Brain microvascular endothelial cell (primary cell): ENCODE measurements at places on chromosomes 5 and 9.

- DNase-seq, result no peak
Measured at GRCh38 chr5:17995997-17996396, 361.7 kb downstream of the TAF11L14 start.

DNA sequence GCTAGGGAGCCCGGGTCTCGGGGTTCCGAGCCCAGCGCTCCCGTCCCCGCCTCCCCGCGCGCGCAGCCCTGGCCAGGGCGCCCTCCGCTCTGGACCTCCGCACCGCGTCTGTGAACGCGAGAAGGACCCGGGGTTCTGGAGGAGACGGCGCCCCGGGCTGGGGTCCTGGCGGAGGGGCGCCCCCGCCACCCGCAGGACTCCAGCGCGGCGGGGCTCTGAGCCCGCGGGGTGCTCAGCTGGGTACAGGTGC, 431 bp downstream of the TMOD1 start:
- DNase-seq, result no peak

GRCh38 chr5:29697785-29698414, 1495.6 kb upstream of the CDH6 start:
- no peak for DNase-seq

DNA sequence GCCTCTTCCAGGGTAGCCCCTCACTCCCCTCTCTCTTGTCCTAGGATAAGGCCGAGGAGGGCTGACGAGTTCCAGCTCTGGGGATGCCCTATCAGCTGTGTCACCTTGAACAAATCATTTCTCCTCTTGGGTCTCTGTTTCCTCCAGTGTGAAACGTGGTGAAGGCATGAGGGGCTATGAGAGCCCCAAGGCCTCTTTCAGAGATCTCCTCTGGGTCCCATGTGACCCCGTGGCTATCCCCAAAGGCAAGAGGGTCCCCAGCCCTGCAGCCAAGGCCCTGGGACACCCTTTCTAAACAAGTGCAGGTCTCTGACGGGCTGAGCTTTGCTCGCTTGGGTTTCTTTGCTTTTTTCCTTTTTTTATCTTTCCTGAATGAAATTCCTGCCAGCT, 25.5 kb upstream of the SPTLC1 start:
- DNase-seq, result no peak

- no peak for DNase-seq
Measured at GRCh38 chr5:20958641-20959040, 970.6 kb upstream of the CDH18 start.

GRCh38 chr5:63249960-63250359, 671.3 kb downstream of the LRRC70 start:
- DNase-seq, result no peak

DNA sequence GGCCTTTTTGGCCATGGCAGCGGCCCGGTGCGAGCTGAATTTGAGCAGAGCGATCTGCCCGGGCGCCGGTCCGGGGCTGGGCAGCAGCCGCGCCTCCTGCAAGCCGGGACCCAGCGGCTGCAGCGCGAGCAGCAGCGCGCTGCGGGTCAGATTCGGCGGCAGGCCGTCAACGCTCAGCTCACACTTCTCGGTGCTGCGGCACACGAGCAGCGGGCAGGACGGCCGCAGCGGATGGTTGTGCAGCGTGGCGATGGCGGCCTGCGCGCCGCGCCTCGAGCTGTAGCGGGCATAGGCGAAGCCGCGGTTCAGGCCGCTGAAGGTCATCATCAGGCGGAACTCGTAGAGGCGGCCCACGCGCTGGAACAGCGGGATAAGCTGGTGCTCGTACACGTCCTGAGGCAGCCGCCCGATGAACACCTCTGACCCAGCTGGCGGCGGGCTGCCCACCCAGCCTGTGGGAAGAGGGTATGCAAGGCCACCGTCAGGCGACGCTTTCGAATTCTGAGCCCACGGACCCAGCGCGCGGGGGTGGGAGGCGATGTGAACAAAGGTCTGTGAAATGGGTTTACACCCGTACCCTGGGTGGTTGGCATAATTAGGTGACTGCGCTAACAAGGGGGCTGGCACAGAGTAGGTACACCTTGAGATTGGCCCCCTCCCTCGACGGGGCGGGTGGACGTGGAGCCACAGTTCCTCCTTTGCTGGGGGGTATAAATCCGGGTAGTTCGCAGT, 755 bp downstream of the DND1 start:
- DNase-seq, result no peak

- no peak for DNase-seq
Measured at GRCh38 chr9:122788831-122789230, at the start of gene OR5C1. Gene OR5C1 (plus strand): TSS chr9:122788933. CDS start chr9:122788933, 0 bp downstream.

DNA sequence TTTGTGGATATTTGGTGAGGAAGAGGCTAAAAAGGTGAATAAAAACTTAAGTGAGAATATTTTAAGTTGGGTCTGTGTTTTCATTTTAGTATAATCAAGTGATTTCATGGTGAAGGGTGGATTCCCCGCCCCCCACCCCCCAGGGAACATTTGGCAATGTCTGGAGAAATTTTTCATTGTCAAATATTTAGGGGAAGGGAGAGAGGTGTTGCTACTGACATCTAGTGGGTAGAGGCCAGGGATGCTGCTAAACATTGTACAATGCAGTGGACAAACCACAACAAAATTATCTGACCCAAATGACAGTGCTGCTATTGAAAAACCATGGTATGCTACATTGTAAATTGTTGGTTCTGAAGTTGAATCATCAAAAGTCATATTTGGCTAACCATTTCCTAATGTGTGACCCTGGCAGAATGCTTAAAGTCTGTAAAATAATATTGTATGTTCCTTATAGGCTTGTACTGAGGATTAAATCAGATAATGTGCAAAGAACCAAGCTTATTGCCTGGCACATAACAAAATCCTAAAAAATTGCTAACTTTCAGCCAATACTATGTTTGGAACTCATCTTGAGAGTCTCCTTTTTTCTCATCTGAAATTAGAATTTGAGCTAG, 5.6 kb downstream of the C5orf24 start:
- DNase-seq, result peak; percentile 61

GRCh38 chr5:87154191-87154590, 113.5 kb upstream of the RASA1 start:
- DNase-seq, result no peak

- DNase-seq, result no peak
Measured at GRCh38 chr5:43268188-43268820, 44.9 kb downstream of the HMGCS1 start.

DNA sequence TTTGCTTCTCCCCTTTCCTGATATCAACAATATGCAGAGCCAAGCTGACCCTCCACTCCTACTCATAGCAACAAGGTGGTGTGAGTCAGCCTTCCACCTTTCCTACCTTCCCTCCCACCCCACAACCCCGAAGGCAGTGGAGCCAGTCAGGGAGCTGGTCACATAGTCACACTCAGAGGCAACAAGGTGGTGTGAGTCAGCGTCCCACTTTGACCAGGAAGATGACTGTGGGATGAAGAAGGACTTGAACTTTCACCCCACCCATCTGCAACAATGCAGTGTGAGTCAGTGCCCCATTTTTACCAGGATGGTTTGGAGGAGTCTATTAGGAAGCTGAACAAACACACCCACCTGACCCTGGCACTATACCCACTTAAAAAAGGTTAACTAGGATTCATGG, 30.1 kb upstream of the ZNF782 start:
- peak; percentile 63 for DNase-seq

DNA sequence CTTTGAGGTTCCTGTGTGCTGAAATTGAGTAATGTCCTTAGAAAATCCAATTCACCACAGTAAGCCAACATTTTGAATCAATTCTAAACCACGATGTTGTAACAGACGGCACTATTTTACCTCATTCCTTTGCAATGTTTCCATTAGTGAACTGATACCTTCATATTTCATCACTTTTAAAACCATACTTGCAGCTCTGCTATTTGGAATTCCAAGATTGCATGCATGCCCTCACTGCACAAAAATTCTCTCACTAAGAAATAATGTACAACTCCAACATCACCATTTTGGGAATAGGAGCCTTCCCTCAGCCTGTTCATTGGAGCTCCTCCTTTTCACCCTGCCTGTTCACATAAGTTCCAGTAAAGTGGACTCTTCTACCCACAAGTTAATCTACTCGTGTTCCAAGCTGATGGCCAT, 74.8 kb upstream of the TGFBR1 start:
- DNase-seq, result peak; percentile 95

GRCh38 chr9:128706671-128707381, 4.5 kb downstream of the PKN3 start:
- DNase-seq, result no peak

- DNase-seq, result no peak
Measured at GRCh38 chr9:113876993-113877368, 872 bp downstream of the ZNF618 start.

DNA sequence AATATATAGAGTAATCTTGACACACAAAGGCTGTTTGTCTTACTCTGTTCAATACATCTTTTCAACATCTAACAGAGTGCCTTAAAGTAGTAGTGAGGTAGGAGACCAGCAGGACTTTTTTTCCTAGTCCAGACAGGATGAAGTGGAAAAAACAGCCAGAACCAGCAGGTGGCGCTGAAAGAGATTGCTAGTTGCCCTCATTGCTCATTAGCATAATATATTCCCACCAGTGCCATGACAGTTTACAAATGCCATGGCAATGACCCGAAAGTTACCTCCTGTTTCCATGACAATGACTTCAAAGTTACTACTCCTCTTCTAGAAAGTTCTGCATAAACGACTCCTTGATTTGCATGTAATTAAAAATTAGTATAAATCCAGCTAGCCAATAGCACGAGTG, 387.4 kb downstream of the ACTL7B start:
- DNase-seq, result peak; percentile 67

DNA sequence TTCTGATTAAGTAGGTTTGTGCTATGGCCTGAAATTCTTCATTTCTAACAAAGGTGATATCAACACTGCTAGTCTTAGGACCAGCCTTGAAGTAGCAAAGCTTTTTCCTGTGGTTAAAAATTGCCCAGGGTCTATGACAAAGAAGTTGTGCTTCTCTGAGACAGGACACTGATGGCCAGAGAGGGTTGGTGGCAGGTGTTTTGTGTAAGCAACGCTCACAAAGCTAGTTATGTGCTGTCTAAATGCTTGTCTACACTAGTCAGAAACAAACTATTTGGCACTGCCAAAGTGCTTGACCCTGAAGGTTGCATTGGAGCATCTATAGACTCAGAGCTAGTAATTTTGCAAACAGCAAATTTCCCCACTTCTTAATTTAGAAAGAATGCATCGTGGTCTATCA, 44.1 kb upstream of the SELENOP start:
- DNase-seq, result no peak

DNA sequence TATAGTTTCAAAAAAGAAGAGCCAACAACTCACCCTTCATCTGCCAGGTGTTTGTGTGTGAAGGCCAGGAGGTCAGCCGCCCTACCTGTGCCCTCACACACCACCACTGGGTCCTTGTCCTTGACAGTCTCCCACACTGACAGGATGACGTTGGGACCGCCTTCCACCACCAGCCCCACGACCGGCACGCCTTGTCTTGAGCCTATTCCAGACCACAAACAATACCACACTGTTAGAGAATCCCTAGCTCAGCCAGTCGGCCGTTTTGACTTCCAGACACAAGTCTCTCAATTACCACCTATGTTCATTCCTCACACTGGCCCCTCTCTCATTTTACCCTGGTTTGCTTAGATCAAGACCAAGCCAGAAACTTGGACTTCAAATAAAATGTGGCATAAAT, 66.1 kb downstream of the TRPM6 start:
- DNase-seq, result no peak

GRCh38 chr9:27672718-27673117, 99.4 kb upstream of the C9orf72 start:
- no peak for DNase-seq

DNA sequence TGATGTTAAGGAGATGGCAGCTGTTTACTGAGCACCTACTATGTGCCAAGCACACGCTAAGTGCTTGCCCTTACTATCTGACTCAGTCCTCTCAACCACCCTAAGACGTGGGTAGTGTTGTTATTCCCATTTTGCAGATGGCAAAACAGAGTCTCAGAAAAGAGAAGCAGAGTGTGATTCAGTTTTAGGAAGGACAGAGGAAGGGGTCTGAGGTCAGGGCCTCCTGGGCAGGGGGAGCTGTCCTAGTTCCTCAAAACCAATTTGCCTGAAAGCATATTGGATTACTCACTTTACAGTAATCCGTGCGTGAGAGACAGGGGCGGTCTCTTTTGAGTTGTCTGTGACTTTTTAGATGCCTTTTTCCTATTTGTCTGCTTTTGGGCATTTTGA, 23.2 kb downstream of the DNM1 start:
- no peak for DNase-seq

DNA sequence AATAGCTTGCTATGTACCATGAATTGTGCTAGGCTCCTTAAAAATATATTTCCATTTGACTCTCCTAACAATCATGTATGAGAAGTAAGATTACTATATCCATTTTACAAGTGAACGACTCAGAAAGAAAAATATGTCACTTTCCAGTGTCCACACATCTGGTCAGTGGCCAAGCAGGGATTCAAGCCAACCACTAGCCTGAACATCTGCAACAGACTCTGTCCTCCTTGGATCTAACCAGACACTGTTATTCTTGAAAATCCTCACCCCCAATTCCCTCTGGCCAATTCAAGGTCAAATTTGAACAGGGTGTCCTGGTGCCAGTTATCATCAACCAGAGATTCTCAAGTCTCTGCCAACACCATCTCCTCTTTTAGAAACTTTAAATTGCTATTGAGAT, 344.1 kb upstream of the WWC1 start:
- DNase-seq, result no peak

DNA sequence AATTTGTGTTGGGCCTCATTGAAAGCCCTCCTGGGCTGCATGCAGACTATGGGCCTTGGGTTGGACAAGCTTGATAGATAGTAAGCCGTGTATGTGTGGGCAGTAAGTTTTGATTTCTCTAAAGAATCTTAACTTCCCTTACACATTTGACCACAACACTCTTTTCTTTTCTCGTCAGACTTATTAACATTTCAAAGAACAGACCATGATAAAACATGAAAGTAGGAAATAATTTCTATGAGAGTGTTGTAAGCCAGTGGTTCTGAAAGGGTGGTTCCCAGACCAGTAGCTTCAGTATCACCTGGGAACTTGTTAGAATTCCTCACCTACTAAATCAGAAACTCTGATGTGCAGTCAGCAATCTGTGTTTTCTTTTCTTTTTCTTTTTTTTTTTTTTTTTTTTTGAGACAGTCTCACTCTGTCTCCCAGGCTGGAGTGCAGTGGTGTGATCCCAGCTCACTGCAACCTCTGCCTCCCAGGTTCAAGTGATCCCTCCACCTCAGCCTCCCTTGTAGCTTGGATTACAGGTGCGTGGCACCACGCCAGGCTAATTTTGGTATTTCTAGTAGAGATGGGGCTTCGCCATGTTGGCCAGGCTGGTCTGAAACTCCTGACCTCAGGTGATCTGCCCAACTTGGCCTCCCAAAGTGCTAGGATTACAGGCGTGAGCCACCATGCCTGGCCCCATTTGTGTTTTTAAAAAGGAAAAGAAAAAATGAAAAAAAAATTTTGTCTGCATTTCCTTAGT, 20.0 kb upstream of the GCNT1 start:
- DNase-seq, result no peak
